ENCODE measurements at places on chromosomes 3 and 15.

- no peak for DNase-seq
Measured at GRCh38 chr15:58558777-58559176, 127.0 kb downstream of the LIPC start.

DNA sequence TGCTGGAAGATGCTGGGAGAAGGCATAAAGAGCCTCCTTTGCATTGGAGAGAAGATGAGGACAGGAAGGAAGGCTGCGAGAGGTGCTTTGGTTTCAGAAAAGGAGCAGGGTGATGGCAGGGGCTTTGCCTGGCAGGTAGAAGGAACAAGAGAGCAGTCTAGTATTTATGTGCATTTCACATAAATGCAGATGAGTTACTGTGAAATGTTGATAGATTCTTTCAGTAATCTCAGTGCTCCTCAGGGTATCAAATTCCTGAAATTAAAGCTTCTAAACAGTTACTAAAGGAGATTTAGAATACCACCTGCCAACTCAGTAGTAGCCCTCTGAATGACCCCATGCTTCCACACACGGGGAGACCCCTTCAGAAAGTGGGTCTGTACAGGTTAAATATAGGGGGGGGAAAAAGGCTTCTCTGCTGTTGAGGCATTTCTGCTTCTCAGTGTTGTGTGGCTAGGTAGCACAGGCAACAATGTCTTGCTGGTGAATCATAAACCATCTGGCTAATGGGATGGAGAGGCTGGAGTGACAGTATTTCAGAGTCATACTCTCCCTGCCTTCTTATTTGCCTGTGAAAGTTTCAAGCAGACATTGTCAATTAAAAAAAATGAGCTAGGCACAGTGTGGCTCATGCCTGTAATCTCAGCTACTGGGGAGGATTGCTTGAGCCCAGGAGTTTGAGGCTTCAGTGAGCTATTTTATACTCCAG lies 14.3 kb upstream of the FBXL22 start:
- no peak for DNase-seq

DNA sequence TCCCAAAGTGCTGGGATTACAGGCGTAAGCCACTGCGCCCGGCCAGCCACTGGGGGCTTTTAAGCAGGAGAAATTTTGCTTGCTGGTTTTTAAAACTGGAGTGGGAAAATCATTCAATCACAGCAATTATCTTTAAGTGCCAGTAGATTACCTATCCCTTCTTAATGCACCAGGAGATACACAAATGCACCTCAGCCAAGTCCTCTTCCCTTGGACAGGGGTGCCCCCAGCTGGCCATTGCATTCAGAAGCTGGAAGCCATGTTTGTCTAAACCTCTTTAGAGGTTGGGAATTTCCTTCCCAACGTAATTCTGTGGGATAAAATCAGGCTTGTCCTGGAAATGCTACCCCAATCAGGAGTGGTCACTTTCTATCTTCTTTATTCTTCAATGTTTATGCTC lies 26.6 kb downstream of the MIX23 start:
- no peak for DNase-seq

DNA sequence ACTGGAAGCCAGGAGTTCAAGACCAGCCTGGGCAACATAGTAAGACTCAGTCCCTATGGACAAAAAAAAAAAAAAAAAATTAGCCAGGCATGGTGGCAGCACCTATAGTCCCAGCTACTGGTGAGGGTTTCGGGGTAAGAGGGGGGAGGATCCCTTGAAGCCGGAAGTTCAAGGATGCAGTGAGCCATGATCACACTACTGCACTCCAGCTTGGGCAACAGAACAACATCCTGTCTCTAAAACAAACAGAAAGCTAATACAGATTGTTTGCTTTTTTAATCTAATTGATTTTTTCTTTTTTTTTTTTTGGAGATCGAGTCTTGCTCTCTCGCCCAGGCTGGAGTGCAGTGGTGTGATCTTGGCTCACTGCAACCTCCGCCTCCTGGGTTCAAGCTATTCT lies 1.6 kb upstream of the IMP3 start:
- DNase-seq, result no peak

DNA sequence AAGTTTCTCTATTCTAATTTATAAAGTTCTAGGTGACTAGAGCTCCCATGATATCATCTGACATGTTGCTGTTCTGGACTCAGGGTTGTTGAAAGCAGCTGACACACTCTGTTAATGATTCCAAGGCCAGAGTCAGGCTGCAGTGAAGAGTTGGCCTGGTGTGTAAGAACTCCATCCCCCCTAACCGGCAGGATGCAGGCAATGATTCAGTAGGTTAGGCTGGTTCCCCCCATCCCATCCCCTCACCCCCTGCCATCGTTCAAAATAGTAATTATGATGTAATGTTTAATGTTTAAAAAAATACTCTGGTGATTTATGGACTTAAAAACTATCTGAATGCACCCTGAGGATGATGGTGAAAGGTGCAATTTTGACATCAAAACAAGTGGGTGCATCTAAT lies 4.6 kb upstream of the TRIM71 start:
- DNase-seq, result no peak

GRCh38 chr15:94677202-94677790 lies 445.9 kb downstream of the MCTP2 start:
- DNase-seq, result no peak

DNA sequence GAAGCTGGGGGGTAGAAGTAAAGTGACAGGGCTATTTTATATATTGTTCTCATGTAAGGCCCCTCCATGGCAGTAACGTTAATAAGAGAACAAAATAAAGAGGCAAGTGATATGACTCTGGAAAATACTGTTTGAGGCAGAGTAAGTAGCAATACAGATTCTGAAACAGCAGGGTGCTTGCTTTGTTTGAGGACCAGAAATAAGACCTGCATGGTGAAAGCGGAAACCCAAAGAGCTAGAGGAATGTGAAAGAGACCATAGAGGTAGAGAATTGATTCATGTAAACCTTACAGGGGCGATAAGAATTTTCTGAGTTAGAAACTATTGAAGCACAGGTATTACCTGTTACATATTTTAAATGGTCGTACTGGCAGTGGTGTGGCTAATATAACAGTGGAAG lies 1517.1 kb downstream of the SI start:
- no peak for DNase-seq

GRCh38 chr3:39295184-39295775 lies 15.4 kb upstream of the CX3CR1 start:
- DNase-seq, result no peak

- peak; percentile 32 for DNase-seq
Measured at GRCh38 chr15:90871139-90871715, 2.8 kb downstream of the FURIN start.

DNA sequence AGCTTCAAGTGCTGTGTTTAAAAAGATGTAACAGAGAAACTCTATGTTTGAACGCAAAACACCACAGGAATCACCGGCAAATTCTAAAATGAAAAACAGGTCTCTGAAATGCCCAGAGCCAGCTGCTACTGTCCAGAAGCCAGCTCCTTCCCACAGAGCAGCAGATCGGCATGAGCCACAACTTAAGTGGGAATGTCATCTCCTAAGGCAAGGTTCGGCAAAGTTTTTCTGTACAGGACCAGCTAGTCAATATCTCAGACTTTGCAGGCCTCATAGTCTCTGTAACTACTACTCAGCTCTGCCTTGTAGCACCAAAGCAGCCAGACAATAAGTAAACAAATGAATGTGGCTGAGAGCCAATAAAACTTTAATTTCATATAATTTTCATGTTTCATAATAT lies 4.9 kb downstream of the PLOD2 start:
- no peak for DNase-seq

- no peak for DNase-seq
Measured at GRCh38 chr3:140505213-140505612, 172.7 kb upstream of the TRIM42 start.

GRCh38 chr3:23761440-23761896 lies 44.3 kb upstream of the UBE2E1 start:
- DNase-seq, result no peak

DNA sequence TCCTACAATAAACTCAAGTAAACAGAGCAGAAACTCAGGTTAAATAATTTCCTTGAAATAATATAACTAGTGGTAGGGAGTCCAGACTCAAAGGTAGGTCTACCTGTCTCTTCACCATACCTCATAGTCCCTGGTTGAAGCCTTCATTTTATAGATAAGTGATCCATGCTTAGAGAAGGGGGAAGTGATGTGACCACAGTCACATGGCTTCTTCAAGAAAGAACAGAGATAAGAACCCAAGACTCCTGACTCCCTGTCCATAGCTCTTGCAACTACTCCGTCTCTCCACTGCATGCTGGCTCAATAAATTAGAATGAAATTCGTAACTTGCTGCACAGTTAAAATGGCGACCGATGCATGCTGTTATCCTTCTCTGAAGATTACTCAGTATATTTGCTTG lies 11.0 kb upstream of the C15orf61 start:
- no peak for DNase-seq

GRCh38 chr3:88150371-88150770 lies 612 bp downstream of the C3orf38 start:
- no peak for DNase-seq

DNA sequence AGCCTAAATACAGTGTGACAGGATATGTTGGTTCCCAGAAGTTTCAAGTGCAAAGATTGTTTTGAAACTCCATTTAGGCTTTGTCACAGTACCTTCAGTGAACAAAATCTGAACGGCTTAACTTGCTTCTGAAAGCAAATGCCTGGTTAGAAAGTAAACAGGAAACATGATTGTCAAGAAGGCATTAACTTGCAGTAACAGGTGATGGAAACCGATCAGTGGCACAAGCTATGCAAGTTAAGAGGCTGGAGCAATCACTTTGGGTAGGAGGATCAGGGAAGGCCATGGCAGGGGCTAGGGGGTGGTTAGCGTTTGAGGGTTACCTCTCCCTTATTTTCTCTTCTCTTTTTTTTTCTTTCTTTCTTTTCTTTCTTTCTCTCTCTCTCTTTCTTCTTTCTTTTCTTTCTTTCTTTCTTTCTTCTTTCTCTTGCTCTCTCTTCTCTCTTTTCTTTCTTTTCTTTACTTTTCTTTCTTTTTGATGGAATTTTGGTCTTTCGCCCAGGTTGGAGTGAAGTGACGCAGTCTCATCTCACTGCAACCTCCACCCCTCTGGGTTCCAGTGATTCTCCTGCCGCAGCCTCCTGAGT lies 2.4 kb downstream of the HYKK start:
- DNase-seq, result no peak

GRCh38 chr3:16741103-16741758 lies 136.0 kb upstream of the DAZL start:
- DNase-seq, result no peak

DNA sequence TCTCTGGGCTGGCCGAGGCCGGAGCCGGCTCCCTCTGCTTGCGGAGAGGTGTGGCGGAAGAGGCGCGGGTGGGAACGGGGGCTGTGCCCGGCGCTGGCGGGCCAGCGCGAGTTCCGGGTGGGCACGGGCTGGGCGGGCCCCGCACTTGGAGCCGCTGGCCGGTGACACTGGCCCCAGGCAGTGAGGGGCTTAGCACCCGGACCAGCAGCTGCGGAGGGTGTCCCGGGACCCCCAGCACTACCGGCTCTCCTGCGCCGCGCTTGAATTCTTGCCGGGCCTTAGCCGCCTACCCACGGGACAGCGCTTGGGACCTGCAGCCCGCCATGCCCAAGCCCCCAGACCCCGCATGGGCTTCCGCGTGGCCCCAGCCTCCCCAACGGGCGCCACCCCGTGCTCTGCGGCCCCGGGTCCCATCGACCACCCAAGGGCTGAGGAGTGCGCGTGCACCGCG lies 736.3 kb upstream of the ARRDC4 start:
- no peak for DNase-seq

DNA sequence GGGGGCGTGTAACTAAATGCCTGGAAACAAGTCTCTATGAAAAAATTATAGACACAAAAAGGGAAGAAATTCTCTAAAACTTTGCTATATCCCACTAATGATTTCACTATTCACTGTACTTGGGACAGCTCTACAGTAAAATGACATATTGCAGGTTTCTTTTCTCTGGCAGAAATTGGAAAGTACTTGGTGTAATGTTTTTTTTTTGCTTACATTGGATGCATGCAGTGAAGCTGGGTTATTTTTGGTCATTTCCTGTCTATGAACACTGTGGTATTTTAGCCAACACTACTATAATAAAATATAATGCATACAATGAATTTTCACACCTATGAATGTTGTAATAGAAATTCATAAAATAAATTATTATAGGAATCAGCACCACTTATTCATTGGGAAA lies 109.7 kb downstream of the LRRC49 start:
- no peak for DNase-seq

GRCh38 chr3:121975702-121976302 lies 46.2 kb downstream of the ILDR1 start:
- DNase-seq, result no peak
